ENCODE measurements at places on chromosomes 1 and 21.

DNA sequence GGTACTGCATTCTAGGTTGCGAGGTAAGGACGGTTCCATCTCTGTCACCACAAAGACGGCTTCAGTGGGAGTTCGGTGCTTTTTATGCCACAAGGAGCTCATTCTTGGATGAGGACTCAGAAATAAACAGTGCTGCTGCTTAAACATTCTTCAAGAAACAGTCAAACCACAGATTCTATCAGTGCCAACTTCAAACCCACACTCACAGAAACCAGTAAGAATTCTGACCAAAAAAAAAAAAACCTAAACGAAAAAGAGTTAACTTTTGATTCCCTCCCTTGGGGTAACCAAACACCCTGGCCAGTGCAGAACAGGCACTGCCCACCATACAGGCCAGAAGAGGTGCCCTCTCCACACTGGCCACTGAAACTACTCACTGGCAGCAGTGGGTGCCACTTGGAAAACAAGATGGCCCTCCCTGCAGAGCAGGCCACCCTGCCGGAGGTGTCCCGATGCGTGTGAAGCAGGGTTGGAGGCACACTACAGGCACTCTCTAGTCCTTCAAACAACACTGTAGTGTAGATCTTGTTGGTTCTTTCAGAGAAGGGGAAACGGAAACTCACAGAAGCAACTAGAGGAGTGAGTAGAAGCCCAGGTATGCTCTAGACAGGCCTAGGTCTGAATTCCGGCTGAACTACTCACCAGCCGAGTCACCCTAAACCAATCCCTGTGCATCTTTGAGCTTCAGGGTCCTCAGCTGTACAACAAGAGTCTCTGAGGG is 87.3 kb upstream of the TLR5 start:
- no peak for DNase-seq

DNA sequence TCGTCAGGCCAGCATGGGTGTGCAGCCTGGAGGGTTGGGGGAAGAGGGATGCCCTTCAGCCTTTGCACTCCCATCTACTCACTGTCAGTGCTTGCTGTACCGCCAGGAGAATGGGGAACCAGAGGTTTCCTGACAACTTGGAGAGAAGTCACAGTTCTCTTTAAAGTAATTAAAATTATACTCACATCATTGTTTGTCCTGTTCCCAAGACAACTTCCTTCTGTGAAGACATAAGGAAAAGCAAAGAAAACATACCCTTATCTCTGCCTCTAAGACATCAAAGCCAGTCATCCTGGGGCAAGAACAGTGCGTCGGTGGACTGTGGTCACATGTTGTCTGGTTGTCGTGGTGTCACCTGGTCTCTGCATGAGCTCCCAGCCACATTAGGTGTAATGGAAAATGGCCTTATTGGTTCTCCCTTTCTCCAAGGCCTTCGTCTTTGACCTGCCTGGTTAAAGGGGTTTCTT is 17.6 kb downstream of the TRAF5 start:
- no peak for DNase-seq

GRCh38 chr1:104100115-104100514 is 350.4 kb downstream of the AMY1C start:
- DNase-seq, result no peak

- no peak for DNase-seq
These were observed 399.8 kb upstream of the LRRC7 start for GRCh38 chr1:69167876-69168275.

DNA sequence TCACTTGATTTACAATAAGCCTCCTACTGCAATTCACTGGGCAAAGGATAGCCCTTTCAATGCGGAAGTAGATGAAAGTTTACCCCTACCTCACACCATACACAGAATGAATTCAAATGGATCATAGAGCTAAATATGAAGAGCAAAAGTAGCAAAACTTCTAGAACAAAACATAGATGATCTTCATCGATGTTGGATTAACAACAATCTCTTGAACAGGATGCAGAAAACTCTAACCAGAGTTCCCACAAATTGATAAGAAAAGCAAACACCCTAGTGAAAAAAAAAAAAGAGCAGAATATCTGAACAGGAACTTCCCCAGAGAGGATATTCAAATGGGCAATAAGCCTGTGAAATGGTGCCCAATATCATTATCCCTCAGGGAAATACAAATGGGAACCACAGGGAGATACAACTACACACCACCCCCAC is 1.9 kb upstream of the UBASH3A start:
- DNase-seq, result no peak

- DNase-seq, result no peak
These were observed 10.6 kb downstream of the PDE9A start for GRCh38 chr21:42663860-42664535.

DNA sequence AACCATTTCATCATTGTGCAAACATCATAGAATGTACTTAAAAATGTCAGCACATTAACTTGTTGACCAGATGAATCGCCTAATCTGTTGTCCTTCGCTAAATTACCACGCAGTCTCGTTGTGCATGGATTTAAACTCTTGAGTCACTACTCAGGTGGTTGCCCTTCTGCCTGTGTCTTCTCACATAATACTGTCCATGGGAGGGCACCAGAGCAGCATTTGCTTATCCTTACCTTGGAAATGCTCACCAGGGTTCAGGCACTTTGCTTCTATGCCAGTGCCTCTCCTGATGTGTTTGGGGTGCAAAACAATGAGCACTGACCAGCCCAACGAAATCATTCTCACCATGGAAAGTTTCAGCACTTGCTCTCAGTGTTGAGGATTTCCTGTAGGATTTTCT is 559.9 kb downstream of the RWDD3 start:
- no peak for DNase-seq

DNA sequence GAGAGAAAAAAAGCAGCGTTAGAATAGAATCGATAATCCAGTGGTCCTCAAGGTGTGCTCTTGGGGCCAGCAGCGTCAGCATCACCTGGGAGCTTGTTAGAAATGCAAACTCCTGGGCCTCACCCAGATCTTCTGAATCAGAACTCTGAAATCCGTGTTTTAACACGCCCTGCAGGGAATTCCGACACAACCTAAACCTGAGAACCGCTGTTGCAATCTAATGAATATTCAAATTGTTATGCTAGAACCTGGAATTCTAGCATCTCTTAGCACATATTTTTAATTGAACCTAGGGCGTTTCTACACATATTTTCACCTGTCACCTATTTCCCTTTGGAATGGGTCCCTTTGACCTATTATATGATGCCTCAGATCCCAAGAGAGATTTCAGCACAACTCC is 175.7 kb downstream of the PSMG1 start:
- DNase-seq, result no peak

DNA sequence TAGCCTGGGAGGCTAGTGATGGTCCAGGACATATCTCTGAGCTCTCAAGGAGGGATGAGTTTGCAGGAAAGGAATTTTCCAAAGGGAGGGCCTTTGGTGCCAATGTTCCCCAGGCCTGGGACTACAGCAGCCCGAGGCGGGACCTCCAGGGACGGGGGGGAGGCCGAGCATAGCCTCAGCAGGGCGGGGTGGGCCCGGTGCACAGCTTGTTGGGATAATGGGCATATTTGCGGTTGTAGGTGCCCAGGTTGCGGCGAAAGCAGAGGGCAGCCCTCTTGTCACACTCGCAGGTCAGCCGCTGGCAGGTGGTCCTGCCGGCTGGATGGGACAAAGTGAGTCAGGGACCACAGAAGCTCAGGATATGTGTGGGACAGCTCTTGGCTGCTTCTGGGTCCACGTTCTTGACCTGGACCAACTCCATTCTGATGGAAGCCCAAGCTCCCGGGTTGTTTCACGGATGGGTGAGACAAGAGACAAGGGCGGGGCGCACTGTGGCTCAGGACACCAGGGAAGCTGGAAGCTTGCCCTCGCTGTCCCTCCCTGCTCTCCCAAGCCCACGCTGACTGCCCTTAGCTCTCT is 3.2 kb downstream of the PLA2G2E start:
- DNase-seq, result no peak

- no peak for DNase-seq
These were observed 155.4 kb downstream of the PGBD5 start for GRCh38 chr1:230270559-230271281.

- no peak for DNase-seq
These were observed 772.3 kb upstream of the ADAMTS5 start for GRCh38 chr21:27739187-27739586.

DNA sequence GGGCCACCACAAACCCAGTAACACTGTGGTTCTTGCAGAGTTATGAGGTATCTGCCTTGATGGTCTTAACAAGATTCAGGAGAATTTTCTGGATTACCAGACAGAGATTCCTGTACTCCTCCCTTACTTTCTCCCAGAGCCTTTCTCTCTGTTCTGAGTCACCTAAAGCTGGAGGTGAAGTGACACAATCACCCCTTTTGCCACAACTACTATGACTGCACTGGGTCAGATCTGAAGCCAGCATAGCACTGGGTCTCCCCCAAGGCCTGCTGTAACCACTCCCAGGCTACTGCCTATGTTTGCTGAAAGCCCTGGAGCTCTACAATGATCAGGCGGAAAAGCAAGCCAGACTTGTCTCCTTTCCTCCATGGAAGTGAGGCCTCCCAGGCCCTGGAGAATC is 156.7 kb upstream of the NEGR1 start:
- no peak for DNase-seq

- no peak for DNase-seq
These were observed 33.9 kb upstream of the ATP2B4 start for GRCh38 chr1:203592730-203593129.

- DNase-seq, result no peak
These were observed 41.5 kb downstream of the LRRC53 start for GRCh38 chr1:74470936-74471335.

DNA sequence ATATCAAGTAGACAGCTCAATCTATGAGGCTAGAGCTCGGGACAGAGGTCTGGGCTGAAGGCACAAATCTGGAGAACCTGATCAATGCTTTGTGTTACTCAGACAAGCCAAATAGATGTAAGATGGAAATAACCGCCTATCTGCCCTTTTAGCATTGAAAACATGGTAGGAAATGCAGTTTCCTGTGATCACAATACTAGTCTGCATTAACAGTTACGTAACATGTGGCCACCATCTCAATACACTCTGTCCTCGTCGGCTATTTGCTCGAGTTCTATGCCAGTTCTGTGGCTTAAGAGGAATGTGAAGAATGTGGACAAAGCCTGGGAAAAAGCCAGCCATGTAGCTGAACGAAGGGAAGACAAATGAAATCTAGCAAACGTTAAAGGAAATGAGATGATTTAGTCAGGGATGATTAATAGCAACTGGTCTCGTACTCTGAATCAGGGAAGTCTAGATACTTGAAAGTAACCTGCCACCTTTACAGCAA is 73.3 kb downstream of the HSF2BP start:
- no peak for DNase-seq

- DNase-seq, result no peak
These were observed 8.4 kb upstream of the SLC16A1 start for GRCh38 chr1:112964347-112964746.

DNA sequence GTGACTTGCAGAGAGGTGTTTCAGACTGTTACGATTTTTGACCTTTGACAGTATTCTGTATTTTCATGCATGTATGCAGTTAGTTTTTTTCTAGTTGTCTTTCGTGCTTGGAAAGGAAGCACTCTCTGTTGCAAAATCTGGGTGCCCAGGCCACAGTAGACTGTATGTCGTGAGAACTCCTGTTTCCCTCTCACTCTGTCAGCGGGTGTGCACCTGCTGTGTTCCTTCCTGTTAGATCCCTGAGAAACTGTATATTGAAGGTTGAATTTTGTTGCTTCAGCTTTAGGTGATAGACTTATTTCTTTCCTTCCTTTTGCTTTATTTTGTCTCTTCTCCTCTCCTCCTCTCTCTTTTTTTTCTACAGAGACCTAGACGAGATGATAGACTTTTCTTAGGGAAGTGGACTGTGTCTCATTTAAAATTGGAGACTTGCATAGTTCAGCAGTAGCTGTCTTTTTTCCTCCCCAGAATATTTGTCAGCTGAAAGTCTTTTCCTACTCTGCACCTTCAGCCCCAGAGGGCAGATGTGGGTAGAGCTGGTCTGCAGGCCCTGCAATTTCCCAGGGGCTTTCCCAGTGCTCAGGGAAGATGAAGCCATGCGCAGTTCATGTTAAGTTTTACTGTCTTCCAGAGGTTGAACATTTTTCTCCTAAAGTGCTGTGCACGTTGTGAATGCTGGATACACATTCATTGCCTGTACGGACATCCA is 1.4 kb downstream of the TRAPPC10 start:
- DNase-seq, result no peak

- DNase-seq, result no peak
These were observed 20.0 kb downstream of the ADGRL2 start for GRCh38 chr1:81820765-81821164.

GRCh38 chr1:170687621-170688020 is 23.7 kb downstream of the PRRX1 start:
- DNase-seq, result no peak

GRCh38 chr1:111448482-111448917 is 556 bp downstream of the WDR77 start:
- no peak for DNase-seq

GRCh38 chr1:67464746-67465145 is 34.5 kb upstream of the SERBP1 start:
- DNase-seq, result no peak

- DNase-seq, result no peak
These were observed 22.5 kb upstream of the UHMK1 start for GRCh38 chr1:162475089-162475488.

DNA sequence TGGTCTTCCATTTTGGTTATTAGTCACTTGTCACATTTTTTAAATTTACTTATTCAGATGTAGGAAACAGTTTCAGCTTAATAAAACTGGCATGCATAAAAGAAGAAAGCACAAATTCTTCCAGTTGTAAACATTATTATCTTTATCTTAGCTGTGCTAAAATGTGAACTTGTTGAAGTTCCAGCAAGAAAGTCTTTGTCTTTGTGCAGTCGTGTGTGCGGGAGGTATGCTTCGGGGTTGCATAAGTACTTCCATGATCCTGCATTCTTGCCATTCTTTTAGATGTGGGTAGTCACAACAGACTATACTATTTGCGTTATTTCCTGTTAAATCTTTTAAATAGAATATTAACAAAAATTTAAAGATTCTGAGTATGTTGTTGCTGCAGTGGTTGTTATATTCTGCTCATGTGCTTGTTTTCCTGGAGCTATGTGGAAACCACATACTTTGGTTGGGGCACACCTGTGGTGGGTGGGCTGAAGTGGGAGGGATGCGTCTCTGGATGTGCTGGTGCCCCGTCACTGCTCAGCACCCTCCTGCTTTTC is 49.9 kb downstream of the CBS start:
- DNase-seq, result no peak

DNA sequence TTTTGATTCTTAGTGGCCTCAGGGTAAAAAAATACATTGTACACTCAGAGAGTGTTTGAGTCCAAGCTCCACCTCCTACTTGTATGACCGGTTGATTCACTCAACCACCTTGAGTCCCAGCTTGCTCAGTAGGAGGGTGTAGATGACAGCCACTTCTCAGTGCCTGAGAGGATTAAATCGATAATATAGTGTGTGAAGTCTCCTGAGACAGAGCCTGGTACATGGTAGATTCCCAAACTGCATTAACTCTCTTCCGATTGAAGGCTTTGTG is 38.4 kb downstream of the NCMAP start:
- no peak for DNase-seq

DNA sequence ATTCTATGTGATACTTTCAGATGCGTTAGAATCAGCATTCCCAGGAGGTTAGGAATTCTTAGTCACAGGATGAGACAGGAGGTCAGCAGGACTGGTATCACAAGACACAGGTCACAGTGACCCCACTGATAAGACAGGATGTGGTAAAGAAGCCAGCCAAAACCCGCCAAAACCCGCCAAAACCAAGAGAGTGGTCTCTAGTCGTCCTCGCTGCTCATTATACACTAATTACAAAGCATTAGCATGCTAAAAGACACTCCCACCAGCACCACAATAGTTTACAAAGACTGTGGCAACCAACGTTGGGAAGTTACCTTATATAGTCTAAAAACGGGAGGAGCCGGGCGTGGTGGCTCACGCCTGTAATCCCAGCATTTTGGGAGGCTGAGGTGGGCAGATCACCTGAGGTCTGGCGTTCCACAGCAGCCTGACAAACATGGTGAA is 13.9 kb upstream of the ACTA1 start:
- DNase-seq, result no peak
